ENCODE measurements at places on chromosomes 1 and 21.

DNA sequence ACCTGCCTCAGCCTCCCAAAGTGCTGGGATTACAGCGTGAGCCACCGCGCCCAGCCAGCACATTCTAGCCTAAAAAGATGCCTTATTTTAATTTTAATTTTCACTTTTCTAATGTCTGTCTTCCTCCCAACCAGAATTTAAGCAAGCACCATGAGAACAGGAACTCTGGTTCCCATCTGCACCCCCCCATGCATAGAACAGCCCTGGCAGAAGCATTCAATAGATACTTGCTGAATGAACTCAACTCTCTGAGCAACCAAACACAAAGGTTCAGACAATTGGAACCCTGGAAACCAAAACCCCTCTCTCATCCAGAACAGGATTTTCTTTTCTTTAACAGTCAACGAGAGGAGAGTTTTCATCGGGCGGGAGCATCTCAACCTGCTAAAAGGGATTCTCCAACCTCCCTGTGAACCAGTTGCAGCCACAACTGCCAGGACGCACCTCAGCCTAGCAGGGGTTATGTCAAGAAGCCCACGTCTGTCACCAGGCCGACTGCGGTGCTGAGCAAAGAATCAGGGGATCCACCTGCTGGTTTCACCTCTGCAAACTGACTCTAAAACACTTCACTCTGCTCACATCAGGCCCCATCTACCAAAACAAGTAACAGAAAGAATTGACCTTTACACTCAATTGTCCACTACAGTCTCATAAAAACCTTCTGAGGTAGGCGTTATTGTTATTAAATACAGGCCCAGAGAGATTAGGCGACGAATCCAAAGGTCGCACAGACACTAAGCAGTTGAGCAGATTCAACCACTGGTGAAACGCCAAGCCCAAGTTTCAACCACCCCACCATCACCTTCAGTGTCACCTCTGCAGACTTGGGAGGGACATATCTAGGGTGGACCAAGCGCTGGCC lies 1.7 kb downstream of the KIAA2013 start:
- DNase-seq = no peak

GRCh38 chr1:113058941-113059706 lies 13.9 kb upstream of the LRIG2 start:
- DNase-seq = peak; percentile 34

GRCh38 chr1:38827318-38827717 lies 32.3 kb downstream of the RRAGC start:
- DNase-seq = no peak

GRCh38 chr1:10841118-10841517 lies 44.7 kb upstream of the CASZ1 start:
- DNase-seq = no peak

DNA sequence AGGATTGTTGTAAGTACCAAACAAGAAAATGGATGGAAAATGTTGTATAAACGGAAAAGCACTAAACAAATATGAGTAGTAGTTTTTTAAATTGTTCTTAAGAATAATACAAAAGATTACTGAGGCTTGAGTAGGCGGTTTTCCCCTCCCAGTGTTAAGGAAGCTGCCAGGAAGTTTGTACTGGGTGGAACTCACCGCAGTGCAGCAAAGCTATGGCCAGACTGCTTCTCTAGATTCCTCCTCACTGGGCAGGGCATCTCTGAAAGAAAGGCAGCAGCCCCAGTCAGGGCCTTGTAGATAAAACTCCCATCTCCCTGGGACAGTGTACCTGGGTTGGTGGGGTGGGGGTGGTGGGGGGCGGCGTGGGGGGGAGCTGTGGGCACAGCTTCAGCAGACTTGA lies 58.7 kb downstream of the XCL2 start:
- peak; percentile 67 for DNase-seq

DNA sequence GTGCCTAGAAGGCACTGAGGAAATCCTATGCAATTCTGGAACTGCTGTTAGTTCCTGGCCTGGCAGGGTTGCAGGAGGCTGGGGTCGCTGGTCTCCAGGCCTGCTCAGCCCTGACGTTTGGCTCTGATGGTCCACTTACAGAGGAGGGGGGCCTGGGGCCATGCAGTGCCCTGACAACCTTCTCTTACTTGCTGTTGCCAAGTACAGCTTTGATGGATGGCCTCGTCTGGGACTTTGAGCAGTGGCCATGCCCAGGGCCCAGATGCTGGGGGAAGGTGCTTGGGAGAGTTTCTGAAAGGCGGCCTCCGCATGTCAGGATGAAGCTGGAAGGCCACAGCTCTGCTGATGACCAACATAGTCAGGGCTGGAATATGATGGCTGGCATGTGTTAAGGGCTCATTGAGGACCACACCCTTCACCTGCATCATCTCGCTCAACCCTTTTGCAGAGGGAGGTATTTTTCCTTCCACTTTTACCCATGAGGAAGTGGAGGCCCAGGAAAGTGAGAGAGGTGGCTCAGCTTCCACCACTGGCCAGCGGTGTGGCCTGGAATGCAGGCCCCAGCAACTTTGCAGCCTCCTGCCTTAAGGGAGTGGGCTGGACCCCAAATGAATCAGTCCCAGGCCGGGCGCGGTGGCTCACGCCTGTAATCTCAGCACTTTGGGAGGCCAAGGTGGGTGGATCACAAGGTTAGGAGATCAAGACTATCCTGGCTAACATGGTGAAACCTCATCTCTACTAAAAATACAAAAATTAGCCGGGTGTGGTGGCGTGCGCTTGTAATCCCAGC lies 34.7 kb upstream of the LRRC3 start:
- no peak for DNase-seq

- no peak for DNase-seq
Observed at GRCh38 chr1:78091215-78091813, 45.5 kb downstream of the GIPC2 start.

DNA sequence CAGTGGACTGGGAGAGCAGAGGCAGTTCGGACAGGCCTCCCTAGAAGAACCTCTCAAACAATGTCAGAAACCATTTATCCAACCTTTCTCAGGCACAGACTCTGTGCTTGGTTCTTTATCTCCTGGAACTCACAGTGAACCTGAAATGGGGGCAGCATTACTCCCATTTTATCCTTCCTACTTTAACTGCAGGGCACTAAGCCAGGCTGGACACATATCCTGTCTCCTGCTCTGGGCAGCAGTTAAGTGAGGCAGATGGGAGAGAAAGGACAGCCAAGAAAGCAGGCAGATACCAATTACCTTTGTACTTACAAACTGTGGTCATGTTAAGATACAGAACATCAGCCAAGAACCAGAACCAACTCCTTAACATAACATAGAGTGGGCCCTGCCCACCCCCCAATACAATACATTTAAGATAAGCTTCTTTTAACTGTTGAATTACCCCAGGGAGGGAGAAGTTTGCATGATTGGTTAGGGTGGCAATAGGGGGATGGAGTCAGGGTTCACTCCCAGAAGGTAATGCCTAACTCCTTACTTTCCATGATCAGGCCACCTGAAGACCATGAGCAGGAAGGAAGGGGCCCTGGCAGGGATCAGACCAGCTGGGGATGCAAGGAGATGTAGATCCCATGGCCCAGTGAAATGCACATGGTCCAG lies 10.9 kb downstream of the KDF1 start:
- no peak for DNase-seq

DNA sequence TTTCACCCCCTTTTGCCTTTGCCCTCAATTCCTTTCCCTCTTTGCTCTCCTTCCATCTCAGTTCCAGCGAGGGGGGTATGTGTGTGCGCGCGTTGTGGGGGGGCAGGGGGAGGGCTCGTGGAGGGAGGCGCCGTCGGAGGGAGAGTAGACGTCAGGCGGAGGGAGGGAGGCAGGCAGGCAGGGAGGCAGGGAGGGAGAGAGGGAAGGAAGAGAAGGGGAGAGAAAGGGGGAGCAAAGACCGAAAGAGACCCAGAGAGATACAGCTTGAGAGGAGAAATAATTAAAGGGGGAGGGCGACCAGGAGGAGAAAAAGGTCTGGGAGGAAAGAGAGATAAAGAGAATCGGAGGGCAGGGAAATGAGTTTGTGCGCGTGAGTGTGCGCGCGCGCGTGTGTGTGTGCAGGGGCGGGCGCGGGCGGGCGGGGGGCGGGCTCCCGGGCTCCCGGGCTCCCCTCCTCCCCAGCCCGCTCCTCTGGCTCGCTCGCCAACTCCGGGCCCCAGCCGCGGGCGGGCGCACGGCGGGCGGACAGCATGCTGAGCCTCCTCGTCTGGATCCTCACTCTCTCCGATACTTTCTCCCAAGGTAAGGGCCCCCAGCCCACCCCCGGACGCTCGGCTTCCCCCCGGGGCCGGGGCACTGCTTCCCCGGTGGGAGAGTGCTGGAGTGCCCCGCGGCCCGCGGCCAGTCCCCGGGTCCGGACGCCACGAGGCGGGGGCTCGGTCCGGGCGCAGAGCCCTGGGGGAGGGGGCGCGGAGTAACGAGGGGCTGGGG lies at the start of gene KIRREL1:
TSS of gene KIRREL1 (plus strand) at position 499 of the 771 bp plus-strand sequence. CDS start at position 531, 32 bp downstream.
- peak; percentile 85 for DNase-seq

GRCh38 chr1:87715052-87715451 lies 386.4 kb downstream of the LMO4 start:
- DNase-seq = no peak

- DNase-seq = peak; percentile 77
Observed at GRCh38 chr1:53108646-53109580, 33.5 kb downstream of the SLC1A7 start.

GRCh38 chr1:96684744-96685143 lies 36.8 kb upstream of the PTBP2 start:
- DNase-seq = no peak

GRCh38 chr21:29526545-29526944 lies 227.8 kb downstream of the BACH1 start:
- no peak for DNase-seq

GRCh38 chr1:176119549-176119948 lies 87.5 kb downstream of the COP1 start:
- DNase-seq = peak; percentile 2

- DNase-seq = no peak
Observed at GRCh38 chr1:61397495-61397894, 315.1 kb downstream of the NFIA start.

DNA sequence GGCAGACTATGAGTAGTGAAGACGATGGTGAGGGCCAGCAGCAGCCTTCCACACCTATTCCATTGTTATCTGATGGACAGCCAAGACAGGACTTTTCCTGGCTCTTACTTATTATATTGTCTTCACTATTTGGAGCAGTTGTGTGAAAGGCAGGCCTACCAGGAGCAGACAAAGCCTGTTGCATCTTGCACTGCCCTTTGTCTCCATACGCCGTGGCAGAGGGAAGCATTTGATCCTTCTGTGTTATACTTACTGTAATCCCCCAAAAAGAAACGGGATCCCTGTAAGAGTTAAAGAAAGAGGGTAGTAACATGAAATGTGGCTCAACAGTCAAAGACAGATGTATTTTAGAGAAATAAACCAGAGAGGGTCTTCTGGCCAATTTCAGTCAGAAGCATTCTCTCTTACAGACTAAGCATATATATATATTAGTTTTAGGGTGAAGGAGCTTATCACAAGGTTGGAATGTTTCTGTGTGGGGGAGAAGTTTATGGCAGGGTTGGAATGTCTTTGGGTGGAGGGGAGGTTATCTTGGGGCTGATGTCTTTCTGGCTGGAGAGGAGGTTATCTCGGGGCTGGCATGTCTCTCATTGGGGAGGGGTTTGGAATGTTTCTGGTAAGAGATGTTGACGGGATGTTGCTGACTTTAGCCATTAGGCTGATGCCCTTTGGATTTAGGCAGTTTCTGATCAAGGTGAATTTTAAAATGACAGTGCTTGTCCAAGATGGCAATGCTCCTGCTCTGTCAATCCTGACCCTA lies 23.4 kb upstream of the HSD3B1 start:
- DNase-seq = no peak

DNA sequence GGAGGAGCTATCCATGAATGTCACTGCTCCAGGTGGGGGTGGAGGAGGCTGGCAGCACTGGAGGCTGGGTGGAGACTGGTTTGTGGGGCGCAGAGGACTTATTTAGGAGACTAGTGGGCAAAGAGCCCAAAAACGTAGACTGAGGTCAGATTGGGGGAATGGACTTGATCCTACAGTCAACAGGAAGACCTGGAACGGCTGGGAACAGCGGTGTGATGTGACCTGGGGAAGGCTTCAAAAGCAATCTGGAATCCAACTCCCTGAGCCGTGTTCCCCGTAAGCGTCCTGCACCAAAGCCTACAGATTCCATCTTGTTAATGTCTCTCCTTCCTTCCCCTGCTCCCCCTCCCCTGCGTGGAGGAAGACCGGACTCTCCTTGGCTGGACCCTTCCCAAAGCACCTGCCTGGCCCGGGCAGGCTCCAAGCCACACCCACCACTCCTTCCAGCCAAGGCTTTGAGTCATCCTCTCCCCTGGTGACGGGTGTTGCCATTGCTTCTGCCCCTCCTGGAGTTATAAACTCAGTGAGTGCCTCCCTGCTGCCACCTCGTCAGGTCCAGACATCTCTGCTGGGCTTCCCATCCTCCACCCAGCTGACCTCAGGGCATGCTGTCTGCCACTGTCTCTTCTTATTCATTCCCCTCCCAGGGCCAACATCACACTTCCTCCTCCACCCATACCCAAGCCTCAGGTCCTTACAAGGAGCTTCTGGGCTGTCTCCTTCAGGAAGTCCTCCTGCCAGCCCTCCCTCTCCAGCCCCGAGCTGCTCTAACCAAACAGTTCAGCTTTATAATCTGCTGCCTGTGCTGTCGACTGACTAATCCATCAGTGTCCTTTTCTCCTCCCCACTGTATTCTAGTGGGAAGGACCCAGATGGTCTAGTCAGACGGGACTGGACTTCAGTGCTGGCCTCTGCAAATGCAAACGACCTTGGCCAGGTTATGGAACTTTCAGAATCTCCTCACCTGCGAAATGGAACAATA lies 1.6 kb upstream of the CLSTN1 start:
- peak; percentile 82 for DNase-seq

DNA sequence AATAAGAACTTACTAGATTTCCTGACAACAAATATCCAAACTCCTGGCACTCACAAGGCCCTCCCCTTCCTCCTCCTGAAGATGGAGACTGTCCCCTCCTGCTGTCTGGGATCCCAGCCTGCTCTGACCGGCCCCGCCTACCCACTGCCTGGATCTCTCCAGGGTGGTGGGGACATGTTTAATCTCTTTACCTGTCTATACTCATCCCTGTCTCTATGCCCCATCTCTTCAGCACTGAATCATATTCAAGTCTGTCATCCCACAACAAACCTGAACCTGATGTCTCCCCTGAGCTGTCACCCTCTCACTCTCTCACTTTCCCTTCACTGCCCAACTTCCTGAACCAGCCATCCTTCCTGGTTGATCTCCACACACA lies 22.1 kb downstream of the MATN1 start:
- no peak for DNase-seq

DNA sequence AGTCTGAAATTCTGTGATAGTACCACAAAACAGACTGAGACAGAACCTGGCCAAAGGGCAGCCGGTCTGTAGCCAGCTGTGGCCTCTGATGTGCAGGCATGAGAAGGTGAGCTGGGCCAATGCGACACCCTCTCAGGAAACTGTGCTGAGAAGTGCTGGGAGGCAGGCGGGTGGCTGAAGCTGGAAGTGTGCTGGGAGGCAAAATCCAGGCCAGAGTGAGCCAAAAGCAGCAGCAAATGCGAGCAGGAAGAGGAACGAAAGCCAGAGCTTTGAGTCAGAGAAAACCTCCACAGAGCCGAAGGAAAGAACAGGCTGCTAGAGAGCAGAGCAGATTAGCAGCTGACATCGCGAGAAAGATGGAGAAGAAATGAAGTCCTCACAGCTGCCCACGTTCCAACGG lies 10.2 kb upstream of the ATP13A2 start:
- no peak for DNase-seq

GRCh38 chr1:179817789-179818188 lies 59.8 kb downstream of the TOR1AIP2 start:
- no peak for DNase-seq
